Frontal cortex (tissue), 4 donors: ENCODE measurements at places on chromosomes 3 and 15.

GRCh38 chr3:53035825-53036619 is 9.9 kb downstream of the SFMBT1 start:
- DNase-seq = no peak

GRCh38 chr3:148372206-148372875 is 325.4 kb upstream of the AGTR1 start:
- no peak for DNase-seq

- DNase-seq = no peak
These were observed 259.9 kb downstream of the IL20RB start for GRCh38 chr3:137217733-137218132.

DNA sequence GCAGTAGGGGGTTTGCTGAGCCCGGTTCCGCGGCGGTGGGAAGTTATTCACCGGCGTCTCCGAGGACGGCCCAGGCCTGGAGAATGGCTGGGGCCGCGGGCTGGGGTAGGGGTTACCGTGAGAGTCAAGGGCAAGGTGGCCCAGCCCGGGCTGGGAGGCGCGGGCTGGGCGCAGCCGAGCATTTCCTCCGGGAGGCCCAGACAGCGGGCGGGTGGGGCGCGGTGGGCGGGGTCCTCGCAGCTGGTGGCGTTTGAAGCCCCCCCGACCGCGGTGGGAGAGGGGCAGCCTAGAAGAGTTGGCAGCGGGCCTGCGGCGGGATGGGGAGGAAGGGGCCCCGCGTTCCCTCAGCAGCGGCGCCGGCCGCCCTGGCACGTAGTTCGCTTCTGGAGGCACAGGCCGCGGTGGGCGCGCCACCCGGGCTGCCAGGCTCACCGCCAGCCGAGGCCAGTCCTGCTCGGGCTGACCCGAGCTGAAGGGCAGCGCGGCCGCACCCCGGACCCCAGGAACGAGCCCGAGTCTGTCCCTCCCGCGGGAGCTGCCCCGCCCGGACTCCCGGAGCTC is 960 bp upstream of the KLF13 start:
- peak; percentile 82 for DNase-seq

DNA sequence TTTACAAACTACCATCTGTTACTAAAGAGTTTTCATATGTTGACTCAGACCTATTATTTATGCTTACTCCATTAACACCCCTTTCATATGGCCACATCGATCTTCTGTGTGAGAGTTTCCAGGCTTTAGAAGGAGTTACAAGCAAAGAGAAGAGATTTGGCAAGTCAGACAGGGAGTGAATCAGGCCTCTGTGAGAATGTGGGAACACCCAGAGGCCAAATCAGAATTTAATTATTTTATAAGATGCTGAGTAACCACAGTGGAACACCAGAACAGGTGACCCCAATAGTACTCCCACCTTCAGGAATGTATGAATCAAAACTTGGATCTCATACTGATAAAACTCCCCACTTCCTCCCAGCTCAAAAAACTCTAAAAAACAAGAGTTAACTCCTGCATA is 42.0 kb downstream of the IFT57 start:
- no peak for DNase-seq

DNA sequence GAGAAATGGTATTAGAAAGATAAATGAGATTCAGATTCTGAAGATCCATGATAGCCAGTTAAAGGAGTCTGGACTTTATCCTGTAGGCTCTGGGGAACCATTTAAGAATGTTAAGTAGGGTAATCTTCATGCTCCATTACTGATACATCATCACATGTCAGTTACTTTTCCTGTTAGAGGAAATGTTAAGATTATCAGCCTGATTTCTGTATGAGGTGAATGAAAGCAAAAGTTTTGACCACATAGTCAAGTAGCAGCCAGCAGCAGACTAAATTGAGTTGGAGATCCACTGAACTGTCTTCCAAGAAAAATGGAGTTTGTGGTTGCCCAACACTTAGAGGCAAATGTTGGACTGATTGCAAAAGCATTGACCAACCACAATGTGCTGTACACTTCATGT is 4.7 kb upstream of the COPB2 start:
- no peak for DNase-seq

DNA sequence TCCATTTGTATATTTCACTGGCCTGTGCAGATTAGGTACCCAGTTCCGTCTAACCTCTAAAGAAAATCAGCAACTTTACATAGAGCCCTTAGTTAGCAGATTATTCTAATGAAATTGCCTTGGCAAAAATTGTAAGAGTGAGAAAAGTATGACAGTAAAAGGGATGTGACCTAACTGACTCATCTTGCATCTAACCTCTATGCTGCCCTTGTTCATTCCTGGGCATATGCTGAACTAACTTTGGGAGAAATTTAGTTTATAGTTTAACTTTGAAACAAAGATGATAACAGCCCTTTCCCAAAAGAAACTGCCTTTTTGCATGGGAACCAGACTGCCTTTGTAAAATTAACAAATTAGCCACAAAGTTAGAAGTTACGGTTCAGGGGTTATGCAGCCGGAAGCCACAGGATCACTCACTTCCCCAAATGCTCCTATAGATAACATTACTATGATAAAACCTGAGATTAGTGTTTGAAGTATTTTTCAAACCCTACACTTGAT is 839.8 kb upstream of the ALCAM start:
- no peak for DNase-seq

DNA sequence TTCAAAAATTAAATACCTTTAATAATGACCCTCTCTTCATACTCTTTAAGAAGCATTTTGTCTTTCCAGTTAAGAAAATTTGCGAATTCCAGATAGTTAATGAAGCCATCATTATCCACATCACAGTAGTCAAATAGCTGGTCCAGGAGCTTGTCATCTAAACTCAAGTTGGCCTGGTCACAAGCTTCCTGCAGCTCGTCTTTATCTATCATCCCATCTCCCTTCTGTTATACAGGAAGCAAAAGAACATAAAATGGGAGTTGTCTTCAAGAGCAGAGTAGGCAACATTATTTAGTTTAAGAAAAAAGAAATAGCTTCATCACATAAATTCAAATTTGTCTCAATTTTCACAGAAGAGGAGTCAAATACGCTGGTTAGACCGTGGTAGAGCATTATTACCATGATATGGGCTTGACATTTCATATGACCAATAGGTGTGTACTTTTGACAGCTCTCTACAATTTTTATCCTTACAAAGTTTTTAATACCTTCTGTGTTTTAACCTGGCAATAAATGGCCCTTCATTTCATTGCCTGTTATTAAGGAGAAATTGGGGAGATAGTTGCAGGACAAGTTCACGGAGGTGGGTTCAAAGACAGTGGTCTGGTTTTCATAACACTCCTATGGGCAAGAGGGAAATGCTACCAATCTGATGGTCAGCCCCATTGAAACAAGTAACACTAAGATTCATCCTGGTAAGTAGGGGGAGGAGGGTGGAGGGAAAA is 45.4 kb downstream of the EFHB start:
- DNase-seq = no peak

DNA sequence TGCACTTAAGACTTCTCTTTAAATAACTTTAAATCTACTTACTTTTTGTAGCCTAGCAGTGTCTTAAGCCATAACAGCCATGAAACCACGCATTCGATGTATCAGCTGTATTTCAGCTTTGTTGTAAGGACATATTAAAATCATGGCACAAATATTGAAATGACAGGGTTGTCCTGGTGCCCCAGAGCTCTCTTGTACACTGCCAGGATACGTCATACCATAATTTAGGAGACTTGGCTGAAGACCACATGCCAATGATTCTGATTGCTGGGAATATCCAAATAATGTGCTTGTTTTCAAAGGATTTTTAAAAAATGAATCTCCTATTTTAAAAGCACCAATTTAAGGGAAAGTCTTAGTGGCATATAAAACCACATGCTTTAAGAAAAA is 265.4 kb downstream of the SLCO3A1 start:
- DNase-seq = no peak

GRCh38 chr15:63633312-63633711 is 36.1 kb downstream of the FBXL22 start:
- no peak for DNase-seq

DNA sequence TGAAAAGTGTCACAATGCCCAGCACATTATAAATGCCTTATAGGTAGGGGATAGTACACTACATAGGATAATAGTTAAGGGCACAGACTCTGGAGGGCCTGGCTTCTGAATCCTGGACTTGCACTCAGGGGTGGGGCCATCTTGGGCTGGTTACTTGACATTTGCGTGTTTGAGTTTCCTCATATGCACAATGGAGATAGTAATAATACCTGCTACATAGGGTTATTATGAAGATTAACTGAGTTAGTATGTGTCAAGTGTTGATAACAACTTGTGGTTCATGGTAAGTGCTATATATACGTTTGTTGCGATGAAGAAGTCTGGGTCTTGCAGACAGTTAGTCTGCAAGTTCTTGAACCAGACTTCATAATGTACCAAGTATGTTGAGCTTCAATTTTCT is 37.0 kb downstream of the MITF start:
- DNase-seq = no peak

- no peak for DNase-seq
These were observed 122.7 kb downstream of the MEIS2 start for GRCh38 chr15:36977659-36978058.

DNA sequence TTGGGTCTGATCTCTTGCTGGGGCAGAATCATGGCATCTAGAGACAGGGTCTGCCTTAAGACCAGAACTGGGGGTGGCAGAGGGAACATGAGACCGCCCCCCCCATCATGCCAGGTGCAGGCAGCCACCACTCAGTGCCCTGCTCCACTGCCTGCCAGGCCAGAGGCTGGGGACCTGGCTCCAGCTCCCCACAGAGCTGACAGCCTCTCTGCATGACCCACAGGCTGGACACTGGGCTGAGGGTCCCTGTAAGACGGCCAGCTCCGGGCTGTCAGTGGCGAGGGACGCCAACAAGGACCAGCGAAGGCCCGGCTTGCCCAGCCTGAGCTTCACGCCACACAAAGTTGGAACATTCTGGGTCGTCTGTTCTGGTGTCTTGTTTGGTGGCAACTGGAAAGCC is 145.6 kb downstream of the NSMCE3 start:
- no peak for DNase-seq

- no peak for DNase-seq
These were observed 10.6 kb upstream of the MANF start for GRCh38 chr3:51374456-51374855.

- DNase-seq = no peak
These were observed 15.8 kb upstream of the KCNMB2 start for GRCh38 chr3:178520451-178520850.
